Right ventricle myocardium inferior (tissue), 1 donor: ENCODE measurements at places on chromosomes 4 and X.

DNA sequence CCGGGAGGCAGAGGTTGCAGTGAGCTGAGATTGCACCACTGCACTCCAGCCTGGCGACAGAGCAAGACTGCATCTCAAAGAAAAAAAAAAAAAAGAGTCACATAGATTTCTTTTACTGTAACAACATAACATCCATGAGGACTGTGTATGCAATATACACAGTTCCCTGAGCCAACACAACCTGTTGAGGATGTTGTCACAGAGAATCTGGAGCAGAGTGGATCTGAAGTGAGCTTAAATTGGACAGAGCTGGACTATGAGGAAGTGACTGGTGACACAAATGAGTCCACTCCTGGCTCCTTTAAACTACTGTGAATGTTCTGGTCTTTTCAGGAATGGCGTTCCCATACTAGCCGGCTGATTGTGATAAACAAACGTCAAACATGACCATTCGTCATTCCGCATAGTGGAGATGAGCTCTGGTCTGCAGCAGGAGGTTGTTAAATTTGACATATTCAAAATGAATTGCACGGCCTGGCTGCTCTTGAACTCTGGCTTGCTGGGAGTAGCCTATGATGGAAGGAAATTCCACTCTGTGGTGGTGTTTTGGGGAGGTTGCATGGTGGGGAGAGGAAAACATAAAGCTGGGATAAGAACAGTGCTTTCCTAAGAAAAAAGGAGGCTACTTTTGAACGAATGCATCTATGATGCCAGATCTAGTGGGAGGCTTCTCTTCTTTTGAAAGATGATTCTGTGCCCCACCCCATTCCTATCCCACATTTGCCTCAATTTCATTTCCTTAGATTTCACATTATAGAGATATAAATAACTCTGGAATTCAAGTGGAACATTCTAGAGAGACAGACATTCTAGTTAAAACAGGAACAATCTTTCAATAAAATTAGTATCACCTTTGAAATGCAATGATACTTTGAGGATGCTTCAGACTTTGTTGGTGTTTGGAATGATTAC is 149.5 kb downstream of the SHROOM3 start:
- no peak for DNase-seq

GRCh38 chrX:122914256-122914655 is 269.8 kb upstream of the GRIA3 start:
- DNase-seq, result no peak

- no peak for DNase-seq
Measured at GRCh38 chrX:116267511-116268040, 97.0 kb downstream of the AGTR2 start.

- DNase-seq, result no peak
Measured at GRCh38 chrX:45743081-45743533, 542.4 kb upstream of the DIPK2B start.

GRCh38 chr4:120754590-120754989 is 167.9 kb downstream of the PRDM5 start:
- no peak for DNase-seq

GRCh38 chr4:29002151-29002550 is 1718.0 kb upstream of the PCDH7 start:
- DNase-seq, result no peak

- DNase-seq, result no peak
Measured at GRCh38 chrX:67384403-67384802, 159.4 kb upstream of the AR start.

GRCh38 chrX:49282647-49283011 is 13.0 kb downstream of the PPP1R3F start:
- no peak for DNase-seq

DNA sequence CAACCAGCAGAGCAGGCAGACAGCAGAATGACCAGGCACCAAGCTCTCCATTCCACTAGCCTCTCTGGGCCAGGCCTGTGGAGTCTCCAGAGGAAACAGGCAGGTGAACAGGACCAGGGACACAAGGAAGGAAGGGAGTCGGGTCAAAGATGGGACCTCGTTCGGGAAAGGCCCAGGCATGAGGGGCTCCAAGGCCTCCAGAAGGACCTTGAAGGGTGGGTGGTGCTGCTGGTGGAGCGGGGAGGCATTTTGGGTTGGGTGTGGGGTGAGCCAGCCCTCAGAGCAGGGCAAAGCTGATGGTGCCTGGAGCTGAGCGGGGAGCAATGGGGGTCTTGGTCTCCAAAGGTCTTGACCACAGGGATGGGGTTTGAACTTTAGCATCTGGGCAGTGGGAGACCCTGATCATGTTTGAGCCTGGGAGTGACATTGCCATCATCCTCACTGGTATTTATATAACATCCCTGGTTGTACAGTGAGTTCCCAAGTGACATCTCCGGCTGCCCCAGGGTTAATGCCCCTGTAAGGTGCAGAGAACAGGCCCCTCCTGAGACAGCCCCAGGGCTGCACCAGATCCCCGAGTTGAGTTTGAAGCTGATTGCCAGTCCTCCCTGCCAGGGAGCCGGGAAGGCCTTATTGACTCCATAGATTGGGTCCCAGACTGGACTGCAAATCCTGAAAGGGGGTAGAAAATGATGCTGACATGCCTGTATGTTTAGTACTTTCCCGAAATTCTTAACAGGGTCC is 52.7 kb downstream of the PSAPL1 start:
- DNase-seq, result no peak

DNA sequence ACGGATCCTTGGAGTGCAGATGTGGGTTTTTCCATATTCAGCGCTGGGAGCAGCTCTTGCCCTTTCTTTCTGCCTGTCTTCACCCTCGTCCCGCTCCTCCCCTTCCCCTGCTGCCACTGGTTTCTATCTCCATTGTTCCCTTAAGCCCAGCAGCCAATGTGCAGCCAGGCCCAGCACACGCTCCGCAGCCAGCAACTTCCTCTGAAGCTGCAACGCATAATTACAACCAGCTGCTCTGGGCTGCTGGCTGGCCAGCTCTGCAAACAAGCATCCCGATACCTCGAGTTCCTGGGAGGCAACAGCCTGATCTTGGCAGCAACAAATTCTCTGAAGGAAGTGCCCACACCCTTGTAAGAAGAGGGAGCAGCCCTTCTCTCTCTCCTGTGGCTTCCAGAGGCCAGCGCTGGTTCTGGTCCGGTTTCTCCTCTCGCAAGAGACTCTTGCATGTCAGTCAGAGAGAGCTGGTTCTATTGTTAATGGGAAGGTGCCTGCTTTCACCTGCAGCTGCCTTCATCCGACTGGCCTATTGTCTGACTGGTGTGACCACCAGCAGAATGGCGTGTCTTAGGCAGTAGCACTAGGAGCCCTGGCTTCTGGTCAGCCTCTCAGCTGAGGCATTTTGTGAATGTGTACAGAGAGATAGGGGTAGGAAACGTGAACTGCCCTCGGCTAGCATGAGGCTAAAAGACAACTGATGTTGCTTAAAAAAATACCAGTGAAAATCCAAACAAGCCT is 83.8 kb upstream of the MAML3 start:
- peak; percentile 91 for DNase-seq

DNA sequence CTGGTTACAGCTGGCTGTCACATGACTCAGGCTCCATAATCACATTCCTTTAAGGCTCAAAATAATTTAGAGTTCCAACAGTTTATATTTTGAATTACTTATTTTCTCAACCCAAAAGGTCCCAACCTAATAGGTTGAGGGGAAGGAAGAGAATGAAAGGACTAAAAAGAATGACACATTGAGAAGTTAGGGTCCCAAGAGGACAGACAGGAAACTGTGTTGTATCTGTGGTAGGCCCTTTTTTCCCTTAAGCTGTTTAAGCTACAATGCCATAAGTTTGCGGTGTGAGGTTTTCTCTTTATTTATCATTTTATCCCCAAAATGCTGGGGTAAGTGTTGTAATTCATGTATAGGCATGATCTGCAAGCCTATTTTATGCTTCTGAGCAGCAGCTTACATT is 290.2 kb downstream of the ZNF674 start:
- DNase-seq, result no peak

GRCh38 chr4:30718641-30719453 is 1.3 kb upstream of the PCDH7 start:
- no peak for DNase-seq

DNA sequence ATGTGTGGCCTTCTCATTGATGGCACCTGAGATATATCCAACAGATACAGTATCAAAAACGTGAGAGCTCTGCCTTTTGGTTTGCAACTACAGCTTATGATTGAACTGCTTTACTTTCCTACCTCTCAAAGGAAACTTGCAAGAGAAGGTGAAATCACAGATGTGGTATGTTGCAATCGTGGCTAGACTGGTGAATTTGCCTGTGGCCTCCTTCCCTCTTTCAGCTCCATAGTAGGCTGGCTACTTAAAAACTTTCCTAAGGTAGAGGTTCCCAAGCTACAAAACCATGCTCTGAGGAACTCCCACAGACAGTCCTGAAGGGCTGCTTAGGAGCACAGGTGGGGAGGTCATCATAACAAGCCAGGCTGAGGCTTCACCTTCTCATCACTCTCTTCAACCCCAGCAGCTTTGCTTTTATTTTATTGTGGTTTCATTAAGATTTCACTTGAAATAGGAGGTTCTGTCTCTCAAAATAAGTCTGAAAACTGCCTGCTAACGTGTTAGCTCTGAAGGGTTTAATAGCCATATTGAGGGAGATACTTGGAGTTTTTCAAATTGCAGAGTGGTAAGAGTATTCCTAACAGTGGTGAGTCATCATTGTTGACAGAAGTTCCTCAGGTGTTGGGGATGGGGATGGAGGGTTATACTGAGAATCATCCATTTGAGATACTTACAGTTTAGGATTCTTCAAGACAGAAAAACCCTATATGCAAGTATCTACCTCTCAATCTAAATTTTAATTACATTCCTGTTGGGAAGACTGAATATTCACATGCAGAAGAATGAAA is 93.5 kb upstream of the UCP1 start:
- no peak for DNase-seq

DNA sequence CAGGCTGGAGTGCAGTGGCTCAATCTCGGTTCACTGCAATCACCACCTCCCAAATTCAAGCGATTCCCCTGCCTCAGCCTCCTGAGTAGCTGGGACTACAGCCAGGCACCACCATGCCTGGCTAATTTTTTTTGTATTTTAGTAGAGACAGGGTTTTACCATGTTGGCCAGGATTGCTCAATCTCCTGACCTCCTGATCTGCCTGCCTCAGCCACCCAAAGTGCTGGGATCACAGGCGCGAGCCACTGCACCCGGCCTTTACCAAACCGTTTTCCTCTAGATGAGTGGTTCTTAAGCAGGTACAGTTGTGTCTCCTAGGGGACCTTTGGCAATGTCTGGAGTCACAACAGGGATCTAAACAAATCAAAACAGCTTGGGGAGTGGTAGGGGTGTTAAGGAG is 11.6 kb downstream of the AMELX start:
- DNase-seq, result no peak

DNA sequence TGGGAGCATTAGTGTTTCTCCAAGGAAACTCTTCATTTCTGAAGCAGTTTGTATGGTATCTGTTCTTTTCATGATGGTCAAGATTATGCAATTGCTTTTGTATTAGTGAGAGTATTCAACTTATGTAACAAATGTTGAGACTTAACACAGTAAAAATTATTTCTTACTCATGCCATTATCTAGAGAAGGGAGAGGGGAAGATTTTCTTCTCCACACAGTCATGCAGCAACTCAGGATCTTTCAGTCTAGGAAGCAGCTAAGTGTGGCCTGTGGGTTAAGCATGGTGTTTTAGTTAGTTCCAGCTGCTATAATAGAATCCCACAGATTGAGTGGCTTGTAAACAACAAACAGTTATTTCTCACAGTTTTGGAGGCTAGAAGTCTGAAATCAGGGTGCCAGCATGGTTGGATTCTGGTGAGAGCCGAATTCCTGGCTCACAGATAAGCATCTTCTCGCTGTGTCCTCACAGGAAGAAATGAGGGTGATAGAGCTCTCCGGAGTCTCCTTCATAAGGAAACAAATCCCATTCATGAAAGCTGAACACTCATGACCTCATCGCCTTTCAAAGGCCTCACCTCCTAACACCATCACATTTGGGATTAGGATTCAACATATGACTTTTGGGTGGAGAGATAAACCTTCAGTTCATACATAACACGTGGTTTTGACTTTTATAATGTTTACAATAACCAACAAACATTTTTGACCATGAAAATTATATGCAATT is 101.2 kb downstream of the FRMPD4 start:
- DNase-seq, result no peak

- no peak for DNase-seq
Measured at GRCh38 chrX:42846741-42847140, 68.8 kb upstream of the PPP1R2C start.

GRCh38 chr4:86621435-86621834 is 27.3 kb downstream of the PTPN13 start:
- no peak for DNase-seq

DNA sequence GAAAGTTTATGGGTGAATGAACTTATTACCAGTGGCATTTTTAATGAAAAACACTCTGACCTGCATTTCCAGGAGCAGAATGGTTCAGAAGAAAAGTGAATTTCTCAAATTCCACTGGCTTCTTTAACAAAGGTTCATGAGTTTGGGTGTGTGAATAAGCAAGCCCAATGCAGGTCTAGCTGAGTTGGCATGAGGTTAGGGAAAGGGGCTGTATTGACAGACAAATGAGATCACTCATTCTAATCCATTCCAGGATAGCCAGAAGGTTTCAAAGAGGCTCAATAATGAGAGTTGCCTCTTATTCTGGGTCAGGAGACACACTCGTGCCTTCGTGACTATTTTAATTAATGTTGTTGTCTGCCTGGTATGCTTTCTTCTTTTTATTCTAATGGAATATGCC is 43.7 kb upstream of the NPY2R start:
- no peak for DNase-seq

GRCh38 chrX:49876750-49877149 is 2.5 kb upstream of the USP27X start:
- no peak for DNase-seq

DNA sequence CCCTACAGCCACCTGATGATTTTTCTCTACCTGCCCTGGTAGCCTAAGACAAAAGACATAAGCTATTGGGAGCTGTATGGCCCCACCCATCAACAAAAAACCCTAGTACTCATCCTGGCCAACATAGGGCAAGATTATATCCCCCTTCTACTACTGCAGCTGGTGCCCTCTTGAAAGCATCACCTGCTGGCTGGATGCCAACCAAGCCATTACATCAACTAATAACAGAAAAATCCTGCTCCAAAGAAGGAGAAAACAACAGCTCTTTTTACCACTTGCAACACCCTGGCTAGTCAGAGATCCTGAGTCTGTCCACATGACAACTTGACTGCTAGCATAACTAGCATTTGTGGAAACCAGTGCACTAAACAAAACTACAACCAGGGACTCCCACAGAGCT is 43.6 kb upstream of the UPRT start:
- no peak for DNase-seq

- no peak for DNase-seq
Measured at GRCh38 chrX:80266287-80266686, 154.0 kb upstream of the TENT5D start.

GRCh38 chrX:143580266-143580665 is 55.6 kb downstream of the SLITRK4 start:
- no peak for DNase-seq

DNA sequence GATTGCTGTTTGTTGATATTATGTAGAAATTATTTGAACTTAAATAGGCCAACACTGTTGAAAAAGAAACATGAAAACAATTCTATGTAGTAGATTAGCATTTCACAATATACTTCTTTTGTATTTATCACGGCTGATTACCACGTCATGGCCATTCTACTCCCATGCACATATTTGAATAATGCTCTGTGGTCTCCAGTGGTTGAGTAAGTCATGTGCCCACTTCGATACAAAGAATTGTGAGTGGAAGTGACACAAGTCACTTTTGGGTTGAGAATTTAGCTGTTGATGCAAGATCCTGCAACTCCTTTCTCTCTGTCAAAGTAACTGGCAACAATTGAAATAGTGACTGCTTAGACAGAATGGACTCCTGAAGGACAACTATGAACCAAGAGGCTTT is 6.7 kb upstream of the FSTL5 start:
- DNase-seq, result no peak

GRCh38 chrX:123450222-123450621 is 266.1 kb downstream of the GRIA3 start:
- no peak for DNase-seq

- no peak for DNase-seq
Measured at GRCh38 chr4:185272245-185272644, 62.8 kb downstream of the SNX25 start.
